ENCODE measurements at places on chromosomes 1 and 21. TPM values are rescaled to one million over a fixed set of nuclear protein-coding genes. Genes with fewer than 3 reads are reported as not detected.

GUCA2B gene
- not detected for total RNA-seq

C1orf74 gene
- 1.8 TPM for total RNA-seq

APCS gene
- not detected for total RNA-seq

GNG5 gene
- total RNA-seq = 158 TPM

TNFRSF4 gene
- not detected for total RNA-seq

KCND3 gene
- not detected for total RNA-seq

BCAR3 gene
- total RNA-seq = 75.3 TPM

TXLNA gene
- total RNA-seq = 30.0 TPM

SLC22A15 gene
- total RNA-seq = 0.74 TPM

CD1B gene
- not detected for total RNA-seq

RASSF5 gene
- total RNA-seq = 0.95 TPM

CD2 gene
- not detected for total RNA-seq

SNX7 gene
- total RNA-seq = 24.6 TPM

ADAM30 gene
- not detected for total RNA-seq

AADACL4 gene
- total RNA-seq = not detected

HUNK gene
- 1.2 TPM for total RNA-seq

GOLPH3L gene
- total RNA-seq = 18.6 TPM

HES2 gene
- total RNA-seq = 2.2 TPM

PKLR gene
- total RNA-seq = not detected

OR6F1 gene
- total RNA-seq = not detected

TRAPPC10 gene
- 19.4 TPM for total RNA-seq

ZNF695 gene
- 3.4 TPM for total RNA-seq

CRABP2 gene
- total RNA-seq = 13.0 TPM

GOLT1A gene
- 4.6 TPM for total RNA-seq

MTOR gene
- 13.8 TPM for total RNA-seq

C1orf21 gene
- total RNA-seq = 5.7 TPM

MATN1 gene
- not detected for total RNA-seq

KDF1 gene
- total RNA-seq = not detected

FAM177B gene
- total RNA-seq = not detected

TGFB2 gene
- total RNA-seq = 14.4 TPM

EPHB2 gene
- total RNA-seq = 29.6 TPM

IGFN1 gene
- 0.82 TPM for total RNA-seq

HIVEP3 gene
- 2.0 TPM for total RNA-seq

OR2L3 gene
- total RNA-seq = not detected

KIF2C gene
- total RNA-seq = 37.9 TPM

PHGDH gene
- total RNA-seq = 84.3 TPM

VSIG8 gene
- total RNA-seq = not detected

CELA2A gene
- not detected for total RNA-seq

PLEKHG5 gene
- 4.7 TPM for total RNA-seq

CNR2 gene
- total RNA-seq = not detected
